ENCODE measurements at places on chromosomes 4 and X. TPM values are rescaled to one million over a fixed set of nuclear protein-coding genes. Genes with fewer than 3 reads are reported as not detected.

DNA sequence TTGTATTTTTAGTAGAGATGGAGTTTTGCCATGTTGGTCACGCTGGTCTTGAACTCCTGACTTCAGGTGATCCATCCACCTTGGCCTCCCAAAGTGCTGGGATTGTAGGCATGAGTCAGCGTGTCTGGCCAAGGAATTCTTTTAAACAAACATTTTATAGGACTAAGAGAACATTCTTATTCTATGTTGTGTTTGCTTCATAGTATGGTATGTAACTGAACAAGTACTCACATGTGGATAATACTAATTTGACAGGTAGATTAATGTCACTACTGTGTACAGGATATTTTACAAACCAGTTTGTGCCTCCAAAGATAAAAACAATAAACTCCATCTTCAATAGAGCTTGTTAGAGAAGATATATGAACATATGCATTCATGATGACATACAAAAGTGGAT is 1353.4 kb downstream of the PCDH7 start:
- DNase-seq = no peak

GRCh38 chr4:88017516-88018297 is 10.3 kb downstream of the PKD2 start:
- DNase-seq = no peak

- DNase-seq = no peak
These were observed 49.0 kb downstream of the DDX3X start for GRCh38 chrX:41382714-41383645.

GRCh38 chr4:8192748-8193738 is 6.0 kb upstream of the SH3TC1 start:
- DNase-seq = no peak

Gene FAAH2
- 0.14 TPM for total RNA-seq

Gene BEX1
- not detected for total RNA-seq

Gene ITIH6
- not detected for total RNA-seq
